ENCODE measurements at places on chromosomes 1 and 21. TPM values are rescaled to one million over a fixed set of nuclear protein-coding genes. Genes with fewer than 3 reads are reported as not detected.

PRAMEF8 gene
- total RNA-seq, result not detected

GJA4 gene
- total RNA-seq, result 3.3 TPM

GRCh38 chr1:66290761-66291530 lies 243.0 kb upstream of the SGIP1 start:
- DNase-seq, result no peak

DNA sequence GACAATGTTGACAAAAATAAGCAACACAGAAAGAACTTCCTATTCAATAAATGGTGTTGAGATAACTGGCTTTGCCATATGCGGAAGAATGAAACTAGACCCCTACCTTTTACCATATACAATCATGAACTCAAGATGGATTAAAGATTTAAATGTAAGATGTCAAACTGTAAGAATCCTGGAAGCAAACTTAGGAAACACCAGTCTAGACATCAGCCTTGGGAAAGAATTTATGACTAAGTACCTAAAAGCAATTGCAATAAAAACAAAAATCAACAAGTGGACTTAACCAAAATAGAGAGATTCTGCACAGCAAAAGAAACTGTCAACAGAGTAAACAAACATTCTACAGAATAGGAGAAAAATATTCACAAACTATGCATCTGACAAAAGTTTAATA lies 16.1 kb upstream of the CLDN8 start:
- no peak for DNase-seq

- no peak for DNase-seq
Observed at GRCh38 chr1:9870572-9870971, 39.5 kb downstream of the CTNNBIP1 start.

- DNase-seq, result no peak
Observed at GRCh38 chr1:223827193-223827663, 18.5 kb downstream of the TP53BP2 start.

- no peak for DNase-seq
Observed at GRCh38 chr21:33007747-33008146, 18.0 kb upstream of the OLIG2 start.
